Glomerular endothelial cell (primary cell): ENCODE measurements at places on chromosomes 11 and 22.

DNA sequence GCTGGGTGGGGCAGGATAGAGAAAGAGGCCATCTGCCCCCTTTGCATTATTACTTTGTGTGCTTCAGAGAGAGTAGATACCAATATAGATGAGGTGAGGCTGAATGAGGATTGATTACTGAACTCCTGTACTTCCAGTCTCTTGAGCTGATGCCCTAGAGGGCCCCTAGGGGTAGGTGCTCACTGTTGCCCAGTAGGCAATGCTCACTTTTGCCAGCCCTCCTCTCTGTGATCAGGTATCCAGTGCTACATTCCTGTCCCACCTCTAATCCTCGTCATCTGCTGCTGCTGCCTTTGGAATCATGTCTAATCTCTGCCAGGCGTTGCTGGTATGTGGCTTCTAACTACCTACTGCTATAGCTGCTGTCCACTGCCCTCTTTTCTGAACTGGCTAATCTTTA, 57.2 kb downstream of the CCDC83 start:
- no peak for DNase-seq

GRCh38 chr22:31650391-31650790, 11.6 kb downstream of the PISD start:
- no peak for DNase-seq

DNA sequence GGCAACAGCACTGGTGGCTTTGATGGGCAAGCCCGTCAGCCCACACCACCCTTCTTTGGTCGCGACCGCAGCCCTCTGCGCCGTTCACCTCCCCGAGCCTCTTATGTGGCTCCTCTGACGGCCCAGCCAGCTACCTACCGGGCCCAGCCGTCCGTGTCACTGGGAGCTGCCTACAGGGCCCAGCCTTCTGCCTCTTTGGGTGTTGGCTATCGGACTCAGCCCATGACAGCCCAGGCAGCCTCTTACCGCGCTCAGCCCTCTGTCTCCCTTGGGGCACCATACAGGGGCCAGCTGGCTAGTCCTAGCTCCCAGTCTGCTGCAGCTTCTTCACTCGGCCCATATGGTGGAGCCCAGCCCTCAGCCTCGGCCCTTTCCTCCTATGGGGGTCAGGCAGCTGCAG, 8.0 kb downstream of the RBM14 start:
- DNase-seq, result no peak

GRCh38 chr11:6350043-6350442, 29.7 kb upstream of the CAVIN3 start:
- no peak for DNase-seq

- no peak for DNase-seq
These were observed 27.8 kb upstream of the CDON start for GRCh38 chr11:126090452-126090851.

GRCh38 chr11:100031973-100032372, 655.1 kb upstream of the ARHGAP42 start:
- DNase-seq, result no peak

DNA sequence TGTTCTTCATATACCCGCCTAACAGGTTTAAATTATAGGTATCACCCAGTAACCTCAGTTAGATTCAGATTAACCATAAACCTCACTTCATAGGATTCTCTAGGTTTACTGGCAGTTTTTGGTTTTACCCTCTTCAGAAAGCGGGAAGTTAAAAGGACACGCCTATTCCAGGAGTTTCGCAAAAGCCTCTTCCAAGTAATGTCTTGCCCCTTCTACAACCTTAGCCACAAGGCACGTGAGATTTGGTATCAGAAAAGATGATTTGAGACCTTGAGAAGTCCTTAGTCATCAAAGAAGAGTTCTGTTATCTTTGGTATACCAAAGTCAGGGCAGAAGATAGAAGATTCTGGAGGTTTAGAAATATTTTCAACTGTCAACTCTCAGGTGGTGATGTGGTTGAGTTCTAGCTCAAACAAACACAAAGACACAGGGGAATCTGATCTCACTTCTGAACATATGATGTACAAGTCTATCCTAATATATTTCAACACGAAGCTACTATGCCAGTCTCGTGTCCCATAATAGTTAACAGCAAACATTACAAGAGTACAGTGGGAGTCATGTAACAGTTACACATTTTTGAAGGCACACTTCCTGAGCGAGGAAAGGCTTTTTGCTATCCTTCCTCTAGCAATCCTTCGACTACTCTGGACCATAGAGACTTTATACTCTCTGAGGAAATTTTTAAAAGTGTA, 103.5 kb downstream of the USP35 start:
- DNase-seq, result no peak

GRCh38 chr11:106540001-106540400, 462.5 kb downstream of the AASDHPPT start:
- DNase-seq, result no peak

GRCh38 chr11:121328176-121328966, 35.8 kb downstream of the SC5D start:
- no peak for DNase-seq

DNA sequence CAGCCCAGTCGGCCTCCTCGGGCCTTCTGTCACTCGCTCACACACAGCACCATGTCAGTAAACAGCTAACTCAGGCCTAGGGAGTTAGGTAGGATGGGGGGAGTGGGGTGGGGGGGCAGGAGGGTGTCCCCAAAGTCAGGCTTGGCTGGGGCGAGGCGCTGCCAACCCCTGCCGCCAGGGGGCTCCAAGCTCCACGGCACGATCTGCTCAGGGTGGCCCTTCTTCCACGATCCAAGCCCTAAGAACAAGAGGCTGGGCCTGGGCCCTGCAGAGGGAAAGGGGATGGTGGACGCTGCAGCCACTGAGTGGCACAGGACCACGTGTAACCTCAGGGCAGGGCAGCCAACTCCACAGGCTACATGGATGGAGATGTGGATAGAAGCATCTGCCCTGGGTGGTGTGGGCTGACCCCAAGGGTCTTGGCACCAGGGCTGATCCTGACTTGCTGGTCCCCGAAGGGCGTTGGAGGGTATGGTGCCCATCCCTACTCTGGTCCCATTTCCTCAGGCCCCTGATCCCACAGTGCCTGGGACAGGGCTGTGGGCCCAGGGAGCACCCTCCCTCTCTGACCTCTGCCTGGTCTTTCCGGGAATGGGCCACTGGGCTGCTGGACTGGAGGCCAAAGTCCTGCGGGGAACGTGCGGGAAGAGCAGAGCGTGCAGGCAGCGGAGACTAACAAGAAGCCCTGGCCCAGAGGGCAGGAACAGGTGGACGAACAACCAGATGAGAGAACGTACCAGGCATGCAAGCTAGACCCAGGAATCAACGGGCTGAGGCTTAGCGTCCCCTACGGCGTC, 29.1 kb upstream of the TXNRD2 start:
- DNase-seq, result no peak

DNA sequence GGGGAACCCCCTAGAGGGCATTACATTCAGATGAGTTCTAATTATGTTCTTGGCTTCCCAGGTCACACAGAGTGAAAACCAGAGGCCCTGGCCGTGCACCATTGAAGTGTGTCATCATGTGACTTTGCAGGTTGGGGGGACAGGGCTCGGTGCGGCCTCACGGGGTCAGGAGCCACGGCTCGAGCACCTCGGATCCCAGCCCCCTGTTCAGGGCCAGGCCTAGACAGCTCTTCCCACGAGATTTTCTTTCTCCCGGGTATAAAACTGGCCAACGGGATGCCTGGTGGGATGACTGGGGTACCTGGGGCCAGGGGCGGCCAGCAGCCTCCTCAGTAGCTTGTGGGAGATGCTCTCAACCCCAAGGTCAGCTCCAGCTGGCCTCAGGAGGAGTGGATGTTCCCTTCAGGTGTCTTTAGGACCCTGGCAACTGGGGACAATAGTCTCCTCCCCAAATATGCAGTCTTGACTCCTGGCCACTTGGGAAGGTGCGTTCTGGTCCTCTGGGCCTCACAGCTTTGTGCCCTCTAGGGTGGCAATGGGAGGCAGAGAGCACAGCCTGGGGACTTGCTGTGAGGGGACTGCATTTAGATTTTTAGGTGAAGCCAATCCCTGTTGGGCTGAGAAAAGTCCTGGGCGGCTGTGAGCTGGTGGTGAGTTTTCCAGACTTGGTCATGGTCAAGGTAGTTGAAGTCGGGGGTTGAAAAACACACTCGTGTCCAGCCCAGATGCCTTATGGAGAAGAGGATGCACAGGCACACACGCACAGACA, 95.6 kb downstream of the KCNQ1 start:
- no peak for DNase-seq

GRCh38 chr11:65802841-65803240, 16.0 kb downstream of the OVOL1 start:
- no peak for DNase-seq

- no peak for DNase-seq
These were observed 1684.7 kb upstream of the RAG2 start for GRCh38 chr11:38282718-38283117.

GRCh38 chr22:39999144-39999757, 4.5 kb downstream of the FAM83F start:
- no peak for DNase-seq

- peak; percentile 39 for DNase-seq
These were observed 55.0 kb upstream of the DEPDC7 start for GRCh38 chr11:32960553-32961164.

- no peak for DNase-seq
These were observed 90.7 kb downstream of the MORC2 start for GRCh38 chr22:30877662-30878515.

DNA sequence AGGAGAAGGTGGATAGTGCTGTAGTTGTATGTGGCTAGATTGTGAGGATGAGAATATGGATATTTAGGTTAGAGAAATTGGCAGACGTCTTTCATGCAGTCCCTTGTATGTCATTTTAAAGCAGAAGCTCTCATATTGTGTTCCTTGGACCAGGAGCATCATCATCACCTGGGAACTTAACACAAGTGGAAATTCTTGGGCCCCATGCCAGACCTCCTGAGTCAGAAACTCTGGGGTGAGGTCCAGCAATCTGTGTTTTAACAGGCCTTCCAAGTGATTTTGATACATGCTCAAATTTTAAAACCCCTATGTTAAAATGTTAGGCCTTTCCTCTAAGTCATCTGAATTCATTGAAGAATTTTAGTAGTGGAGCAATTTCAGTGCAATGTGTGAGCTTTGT, 34.8 kb downstream of the JHY start:
- DNase-seq, result no peak

GRCh38 chr22:47112582-47112965, 350.1 kb downstream of the TBC1D22A start:
- DNase-seq, result no peak

DNA sequence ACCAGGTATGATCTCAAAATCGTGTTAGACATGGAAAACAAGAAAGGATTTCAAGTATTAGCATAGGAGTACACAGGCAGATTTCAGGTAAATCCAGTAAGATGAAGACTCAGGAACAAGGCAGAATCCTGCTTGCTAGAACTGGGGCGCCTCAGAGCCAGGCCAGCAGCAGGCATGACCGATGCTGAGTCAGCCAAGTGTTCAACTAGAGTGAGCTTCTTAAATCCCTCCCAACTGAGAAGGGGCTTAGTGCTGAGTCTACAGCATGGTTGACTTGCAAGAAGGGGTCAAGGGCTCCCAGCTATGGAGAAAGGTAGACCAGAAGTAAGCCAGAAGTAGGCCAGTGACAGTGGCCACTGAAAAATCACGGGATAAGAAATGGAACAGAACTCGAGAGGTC, 12.4 kb downstream of the GRAP2 start:
- DNase-seq, result no peak

GRCh38 chr22:44039566-44040171, 15.6 kb downstream of the PARVB start:
- DNase-seq, result no peak

DNA sequence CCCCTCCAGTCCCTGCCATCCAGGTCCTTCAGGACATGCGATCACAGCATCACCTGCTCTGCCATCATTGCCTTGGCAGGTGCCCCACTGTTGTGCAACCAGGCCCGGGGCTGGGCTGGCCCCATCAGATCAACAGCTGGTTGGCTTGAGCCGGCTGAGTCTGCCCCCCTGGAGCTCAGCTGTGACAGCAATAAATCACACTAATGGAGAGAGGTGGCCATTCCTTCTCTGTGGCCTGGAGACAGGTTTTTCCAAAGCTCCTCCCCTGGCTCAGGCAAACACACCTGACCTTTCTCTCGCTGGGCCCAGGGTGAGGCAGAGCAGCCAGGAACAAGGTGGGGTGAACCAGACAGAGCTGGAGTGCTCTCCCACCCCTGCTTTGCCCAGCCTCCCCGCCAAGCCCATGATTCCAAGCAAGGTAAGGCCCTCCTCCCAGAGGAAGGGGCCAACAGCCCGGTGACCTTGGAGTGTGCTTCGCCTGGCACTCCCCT, 8.9 kb upstream of the FXYD2 start:
- DNase-seq, result no peak

- no peak for DNase-seq
These were observed 328.1 kb upstream of the MPPED2 start for GRCh38 chr11:30914143-30914762.

GRCh38 chr22:37156686-37157435, 7.1 kb upstream of the IL2RB start:
- DNase-seq, result no peak

GRCh38 chr11:41282395-41282794, 177.1 kb downstream of the LRRC4C start:
- DNase-seq, result no peak

DNA sequence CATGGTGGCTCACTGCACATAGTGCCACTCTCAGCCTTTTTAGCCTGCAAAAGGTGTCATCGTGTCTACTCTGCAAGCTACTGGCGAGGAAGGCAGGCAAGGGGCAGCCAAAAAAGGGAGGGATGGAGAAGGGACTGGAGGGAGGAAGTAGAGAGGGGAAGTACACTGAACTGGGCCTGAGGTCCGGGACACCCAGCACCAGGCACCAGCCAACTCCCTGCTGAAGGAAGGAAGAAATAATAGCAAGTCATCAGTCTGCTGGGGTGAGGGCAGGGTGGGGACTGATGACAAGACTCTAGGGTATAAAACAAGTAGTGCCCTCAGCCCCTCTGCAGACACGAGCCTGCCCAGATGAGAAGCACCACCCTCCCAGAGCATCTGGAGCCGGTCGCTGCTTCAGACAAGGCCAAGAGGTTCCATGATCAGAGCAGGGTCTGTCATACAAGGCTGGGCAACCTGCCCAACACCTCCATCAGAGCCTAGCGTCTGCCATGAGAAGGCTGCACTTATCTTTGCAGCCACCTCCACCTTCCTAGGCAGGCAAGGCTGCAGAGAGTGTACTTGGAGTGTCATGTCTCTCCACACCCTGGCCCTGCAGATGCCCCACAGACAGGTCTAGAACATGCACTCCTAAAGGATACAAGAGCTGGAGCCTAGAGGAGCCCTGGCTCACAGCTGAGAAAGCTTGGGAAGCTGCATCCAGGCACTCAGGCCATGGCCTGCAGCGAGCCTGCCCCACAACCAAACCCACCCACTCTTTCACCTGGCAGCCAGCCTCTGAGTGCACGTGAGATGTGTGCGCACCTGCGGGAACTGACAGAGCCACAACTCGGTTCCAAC, 9.0 kb upstream of the COMT start:
- no peak for DNase-seq

GRCh38 chr11:102306048-102306597, 11.2 kb upstream of the BIRC3 start:
- DNase-seq, result no peak
